ENCODE measurements at places on chromosomes 5 and 9.

- DNase-seq: no peak
Measured at GRCh38 chr5:113223315-113223714, 211.5 kb downstream of the TSSK1B start.

DNA sequence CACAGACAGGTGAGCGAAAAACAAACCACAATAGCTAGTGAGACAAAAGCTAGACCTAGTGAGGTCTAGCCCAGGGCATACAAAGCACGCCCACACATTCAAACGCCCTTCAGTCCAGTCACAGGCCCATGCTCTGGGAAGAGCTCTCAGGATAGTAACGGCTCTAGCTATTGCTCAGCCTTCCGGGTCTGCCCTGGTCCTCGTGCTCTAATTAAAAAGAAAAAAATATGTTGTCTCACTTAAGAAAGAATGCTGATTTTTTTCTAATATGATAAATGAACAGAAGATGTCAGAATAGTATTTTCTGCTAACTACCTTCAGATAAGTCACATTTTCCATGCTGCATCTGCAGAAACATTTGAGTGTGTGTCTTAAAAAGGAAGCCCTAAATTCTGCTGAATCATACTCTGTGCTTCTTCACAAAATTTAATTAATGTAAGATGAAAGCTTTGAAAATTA lies 94.5 kb downstream of the PLPP1 start:
- peak; percentile 24 for DNase-seq

- DNase-seq: no peak
Measured at GRCh38 chr9:87570000-87570908, 72.6 kb downstream of the DAPK1 start.

DNA sequence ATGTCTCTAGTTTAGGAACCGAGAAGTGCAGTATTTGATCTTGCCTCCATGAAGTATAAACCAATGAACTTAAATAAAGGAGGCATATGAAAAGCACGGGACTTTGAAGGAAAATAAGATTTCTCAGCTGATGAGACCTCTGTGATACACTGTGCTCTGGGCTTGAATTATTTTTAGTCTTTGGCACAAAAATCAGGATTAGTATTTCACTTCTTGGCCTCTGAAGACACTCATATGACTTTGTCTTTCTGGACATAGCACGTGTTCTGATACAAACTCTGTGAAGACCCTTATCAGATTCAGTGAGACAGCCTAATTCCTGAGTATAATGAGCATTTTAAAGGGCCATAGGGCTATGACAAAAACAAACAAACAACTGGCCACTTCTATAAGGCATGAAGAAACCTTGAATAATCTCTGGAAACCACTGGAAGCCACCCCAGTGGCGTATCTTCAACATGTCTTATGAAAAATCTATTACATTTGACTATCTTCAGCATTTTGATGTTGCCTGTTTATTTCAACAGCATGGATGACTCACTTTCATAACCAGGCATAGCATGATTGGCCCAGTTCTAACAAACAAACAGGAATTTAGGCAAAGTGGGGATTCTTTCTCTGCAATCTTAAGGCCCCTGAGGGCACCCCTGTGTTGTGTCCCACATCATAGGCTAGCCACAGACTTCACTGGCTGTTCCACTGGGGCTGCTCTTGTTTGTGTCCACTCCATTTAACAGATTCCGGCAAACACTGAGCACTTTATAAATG lies 90.3 kb upstream of the ZNF462 start:
- DNase-seq: no peak

GRCh38 chr5:154701181-154701580 lies 54.0 kb upstream of the LARP1 start:
- no peak for DNase-seq

- DNase-seq: no peak
Measured at GRCh38 chr9:77440057-77440456, 208.1 kb downstream of the GNA14 start.

- no peak for DNase-seq
Measured at GRCh38 chr5:153866176-153866575, 172.5 kb downstream of the FAM114A2 start.

DNA sequence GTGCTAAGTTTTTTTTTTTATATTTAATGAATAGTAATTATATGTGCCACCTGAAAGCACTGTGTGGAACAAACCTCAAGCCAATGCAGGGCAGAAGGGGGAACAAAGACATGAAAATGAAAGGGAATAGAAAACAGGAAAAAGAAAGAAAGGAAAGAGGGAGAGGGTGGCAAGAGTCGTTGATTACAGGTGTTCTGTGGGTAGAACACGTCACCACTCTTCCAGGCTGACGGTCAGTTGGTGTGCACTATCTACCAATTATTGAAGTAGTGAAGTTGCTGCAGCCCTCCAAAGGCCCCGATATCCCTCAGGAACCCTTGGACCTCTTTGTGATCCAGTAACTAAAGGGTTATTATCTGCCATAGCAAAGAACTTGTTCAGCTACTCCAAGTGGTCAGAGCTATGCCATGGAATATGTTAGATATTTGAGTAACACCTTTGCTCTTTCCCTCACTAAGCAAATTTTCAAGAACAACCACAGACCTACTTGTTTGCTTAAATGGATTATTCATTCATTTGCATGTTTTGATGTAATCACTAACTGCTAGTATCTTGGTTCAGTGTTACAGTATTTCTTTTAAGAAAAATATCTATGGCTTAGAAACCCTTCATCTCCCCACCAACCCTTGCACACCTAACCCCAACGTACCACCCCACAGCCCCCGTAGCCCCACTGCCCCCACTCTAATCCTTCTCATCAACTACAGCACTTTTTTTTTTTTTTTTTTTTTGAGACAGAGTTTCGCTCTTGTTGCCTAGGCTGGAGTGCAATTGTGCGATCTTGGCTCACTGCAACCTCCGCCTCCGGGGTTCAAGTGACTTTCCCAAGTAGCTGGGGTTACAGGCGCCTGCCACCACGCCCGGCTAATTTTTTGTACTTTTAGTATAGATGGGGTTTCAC lies 31.3 kb downstream of the FYB1 start:
- no peak for DNase-seq

DNA sequence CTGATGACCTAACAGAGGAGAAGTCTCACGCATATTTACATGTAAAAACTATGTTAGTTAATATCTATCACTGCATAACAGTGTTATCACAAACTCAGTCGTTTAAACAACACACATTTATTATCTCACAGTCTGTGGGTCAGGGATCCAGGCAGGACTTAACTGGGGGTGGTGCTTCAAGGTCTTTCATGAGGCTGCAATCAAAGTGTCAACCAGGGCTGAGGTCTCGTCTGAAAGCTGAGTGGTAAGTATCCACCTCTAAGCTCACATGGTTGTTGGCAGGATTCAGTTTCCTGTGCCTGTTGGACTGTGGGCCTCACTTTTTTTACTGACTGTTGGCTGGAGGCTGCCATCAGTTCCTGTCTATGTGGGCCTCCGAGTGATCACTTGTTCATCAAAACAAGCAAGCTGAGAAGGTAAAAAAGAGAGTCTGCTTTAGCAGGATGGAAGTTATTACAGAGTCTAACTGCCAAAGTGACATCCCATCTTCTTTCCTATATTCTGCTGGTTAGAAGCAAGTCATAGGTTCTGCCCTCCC lies 188.6 kb downstream of the CARTPT start:
- no peak for DNase-seq

DNA sequence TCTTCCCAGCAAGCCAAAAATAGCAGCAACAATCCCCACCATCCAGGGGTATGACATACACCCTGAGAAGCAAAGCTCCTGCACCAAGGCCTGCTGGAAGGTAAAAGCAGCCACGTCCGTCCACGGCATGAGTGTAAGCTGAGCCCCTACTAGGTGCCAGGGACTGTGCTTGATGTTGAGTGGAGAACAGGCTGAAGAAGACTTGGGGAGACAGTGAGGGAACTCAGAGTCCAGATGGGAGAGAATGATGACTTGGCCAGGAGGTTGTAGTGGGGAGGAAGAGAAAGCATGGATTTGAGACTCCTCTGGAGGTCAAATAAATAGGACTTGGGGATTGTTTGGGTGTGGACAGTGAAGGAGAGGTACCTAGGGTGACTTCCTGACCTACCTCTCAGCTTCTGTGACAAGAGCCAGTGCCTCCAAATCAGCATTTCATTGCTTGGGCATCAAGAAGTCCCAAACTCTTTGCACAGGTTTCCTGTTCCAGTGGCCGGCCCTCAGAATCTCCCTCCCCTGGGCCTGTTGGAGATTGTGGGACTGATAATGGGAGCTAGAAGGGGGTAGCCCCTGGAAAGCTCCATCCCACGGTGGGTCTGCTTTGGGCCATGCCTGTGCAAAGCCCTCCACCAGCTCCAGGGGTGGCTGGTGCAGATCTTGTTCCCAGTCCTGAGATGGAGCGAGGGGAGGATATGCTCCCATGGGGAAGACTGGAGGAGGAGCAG lies 58.3 kb upstream of the ADAMTS2 start:
- DNase-seq: no peak

DNA sequence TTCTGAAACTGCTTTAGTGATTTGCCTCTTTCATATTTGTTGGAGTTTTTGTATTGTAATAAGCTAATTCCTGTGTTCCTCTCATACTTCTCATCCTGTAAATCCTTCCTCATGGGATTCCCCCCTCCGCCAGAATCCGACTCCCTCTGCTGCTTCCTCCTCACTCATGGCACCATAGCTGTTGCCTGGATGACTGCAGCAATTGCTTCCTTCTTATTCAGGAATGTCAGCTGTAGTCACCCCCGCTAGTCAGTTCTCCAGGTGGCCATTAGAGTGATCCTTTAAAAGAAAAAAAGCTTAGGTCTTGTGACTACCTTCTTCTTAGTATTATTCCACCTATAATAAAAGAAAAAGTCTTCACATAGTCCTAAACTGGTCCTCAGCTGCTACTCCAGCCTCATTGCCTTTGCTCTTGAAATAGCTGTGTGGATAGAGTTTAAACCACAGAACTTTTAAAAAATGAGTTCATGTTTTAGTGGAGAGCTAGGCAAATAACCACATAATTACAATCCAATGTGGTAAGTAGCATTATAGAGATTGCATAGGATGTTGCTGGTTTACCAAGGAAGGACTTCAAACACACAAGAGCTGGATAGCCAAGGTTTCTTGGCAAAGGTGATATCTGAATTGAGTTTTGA lies 227.3 kb downstream of the KDM4C start:
- DNase-seq: no peak

- no peak for DNase-seq
Measured at GRCh38 chr9:128406848-128407391, 13.7 kb upstream of the CERCAM start.

GRCh38 chr5:6590581-6590980 lies 42.3 kb downstream of the NSUN2 start:
- DNase-seq: no peak

GRCh38 chr5:178293815-178294214 lies 61.2 kb upstream of the PHYKPL start:
- DNase-seq: no peak

DNA sequence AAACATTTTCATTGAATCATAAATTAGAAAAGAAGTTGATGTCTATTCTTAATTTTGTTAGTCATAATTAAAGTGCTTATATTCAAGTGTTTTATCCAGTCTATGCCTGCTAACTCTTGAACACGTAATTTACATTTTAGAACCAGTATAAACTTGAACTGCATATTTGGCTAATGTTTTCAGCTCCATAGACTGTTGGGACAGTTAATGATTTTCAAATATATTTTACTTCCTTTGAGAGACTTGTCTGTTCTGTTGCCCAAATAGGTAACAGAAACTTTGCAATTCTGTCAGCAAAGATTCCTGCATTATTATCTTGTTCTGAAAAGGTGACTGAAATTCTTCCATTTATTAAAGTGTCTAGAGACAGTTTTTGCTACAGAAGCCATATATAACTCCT lies 7.8 kb downstream of the ITGA2 start:
- DNase-seq: no peak

Data from stimulated activated CD4-positive, alpha-beta T cell treated with anti-CD3 and anti-CD28 coated beads, Interleukin-2, amount 100 ng/mL, for 24 hours (primary cell).